HFFc6 (cell line): ENCODE measurements at places on chromosomes 1 and 21.

DNA sequence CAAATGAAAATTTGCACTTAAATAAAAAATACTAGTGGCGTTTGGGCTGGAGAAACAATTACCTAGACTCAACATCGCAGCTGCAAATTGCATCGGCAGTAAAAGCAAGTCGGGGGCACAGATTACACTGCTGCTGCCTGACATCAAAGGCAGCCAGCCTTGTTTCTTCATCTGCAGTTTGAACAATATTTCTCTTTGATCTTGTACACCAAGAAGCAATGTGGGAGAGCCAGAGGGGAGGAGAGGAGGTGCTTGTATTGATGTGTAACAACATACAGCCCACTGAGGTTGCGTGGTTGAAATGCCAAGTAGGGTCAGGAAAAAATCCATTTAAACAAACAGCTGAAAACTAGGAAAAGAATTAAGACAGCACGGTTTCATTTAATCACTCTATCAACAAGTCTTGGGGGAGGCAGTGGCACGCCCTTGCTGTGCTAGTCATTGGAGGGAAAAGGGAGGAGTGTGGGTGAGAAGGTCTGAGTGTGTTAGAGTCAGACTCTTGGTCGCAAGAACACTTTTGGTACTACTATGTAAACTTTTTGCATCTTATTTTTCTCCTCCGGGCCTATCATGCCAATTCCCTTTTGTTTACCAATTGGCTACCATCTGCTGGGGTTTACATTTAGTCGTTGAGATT lies 456.5 kb downstream of the OMA1 start:
- no peak for DNase-seq

- DNase-seq = no peak
These were observed 87.9 kb upstream of the SERTAD4 start for GRCh38 chr1:210144736-210145135.

GRCh38 chr1:152185544-152186391 lies 26.7 kb upstream of the RPTN start:
- peak; percentile 66 for DNase-seq

- DNase-seq = no peak
These were observed 165.7 kb downstream of the RHOU start for GRCh38 chr1:228900886-228901392.

DNA sequence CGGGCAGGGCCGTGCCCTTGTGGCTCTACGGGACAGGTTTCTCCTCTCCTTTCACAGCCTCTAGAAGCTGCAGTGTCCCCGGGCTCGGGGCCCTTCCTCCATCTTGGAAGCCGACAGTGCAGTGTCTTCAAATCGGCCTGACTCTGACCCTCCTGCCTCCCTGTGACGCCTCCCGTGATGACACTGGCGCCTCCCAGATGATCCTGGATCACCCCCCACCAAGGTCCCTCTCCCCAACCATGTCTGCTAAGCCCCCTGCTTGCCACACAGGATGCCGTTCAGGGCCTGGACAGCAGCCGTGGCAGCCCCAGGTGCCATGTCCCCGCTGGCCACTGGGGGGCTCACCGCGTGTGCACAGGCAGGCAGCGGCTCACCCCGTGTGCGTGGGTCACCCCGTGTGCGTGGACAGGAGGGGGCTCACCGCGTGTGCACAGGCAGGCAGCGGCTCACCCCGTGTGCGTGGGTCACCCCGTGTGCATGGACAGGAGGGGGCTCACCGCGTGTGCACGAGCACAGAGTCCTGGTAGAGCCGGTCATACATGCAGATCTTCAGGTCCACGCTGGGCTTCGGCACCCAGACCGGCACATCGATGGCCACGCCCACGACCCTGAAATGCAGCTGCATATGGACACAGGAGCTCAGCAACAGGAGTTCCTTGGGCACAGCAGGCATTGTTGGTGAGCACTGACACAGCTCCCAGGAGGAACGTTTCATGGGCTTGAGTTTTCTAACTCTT lies 24.9 kb upstream of the TMEM52 start:
- no peak for DNase-seq

DNA sequence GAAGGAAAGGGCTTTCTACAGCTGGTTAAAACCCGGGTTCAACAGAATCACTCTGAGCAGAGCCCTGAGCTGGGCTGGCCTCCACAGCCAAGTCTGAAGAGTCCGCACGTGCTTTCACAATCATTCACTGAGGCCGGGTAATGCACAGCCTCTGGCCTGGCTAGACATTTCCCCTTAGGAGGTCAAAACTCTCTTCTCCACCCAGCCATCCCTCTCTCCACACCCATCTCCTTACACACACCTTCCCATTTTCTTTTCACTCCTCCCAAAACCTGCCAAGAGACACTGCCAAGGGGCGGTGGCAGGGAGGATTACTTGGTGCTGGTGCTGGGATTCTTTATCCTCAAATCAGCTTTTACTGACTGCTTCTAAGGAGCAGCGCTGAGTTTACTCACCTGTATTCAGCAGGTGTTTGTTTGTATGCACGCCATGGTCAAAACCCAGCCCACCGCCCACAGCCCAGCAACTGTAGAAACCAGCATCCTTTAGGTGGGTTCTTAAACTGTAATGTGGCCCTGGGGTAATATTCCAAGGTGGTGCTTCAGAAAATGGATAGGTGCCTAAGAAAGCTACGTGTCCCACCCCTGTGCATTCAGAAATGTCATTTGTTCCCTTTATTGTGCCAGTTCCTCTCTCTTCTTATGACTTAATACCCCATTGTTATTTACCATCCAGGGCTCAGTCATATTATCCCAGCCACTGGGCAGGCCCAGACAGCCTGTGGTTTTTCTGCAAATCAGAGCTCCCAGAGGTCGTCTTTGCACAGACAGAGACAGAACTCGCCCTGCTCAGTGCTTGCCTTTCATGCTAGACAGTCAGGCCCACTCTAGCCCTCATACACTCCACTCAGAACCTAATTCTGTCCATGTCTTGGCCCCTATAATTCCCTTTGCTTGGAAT lies 80.2 kb downstream of the ADSS2 start:
- no peak for DNase-seq

DNA sequence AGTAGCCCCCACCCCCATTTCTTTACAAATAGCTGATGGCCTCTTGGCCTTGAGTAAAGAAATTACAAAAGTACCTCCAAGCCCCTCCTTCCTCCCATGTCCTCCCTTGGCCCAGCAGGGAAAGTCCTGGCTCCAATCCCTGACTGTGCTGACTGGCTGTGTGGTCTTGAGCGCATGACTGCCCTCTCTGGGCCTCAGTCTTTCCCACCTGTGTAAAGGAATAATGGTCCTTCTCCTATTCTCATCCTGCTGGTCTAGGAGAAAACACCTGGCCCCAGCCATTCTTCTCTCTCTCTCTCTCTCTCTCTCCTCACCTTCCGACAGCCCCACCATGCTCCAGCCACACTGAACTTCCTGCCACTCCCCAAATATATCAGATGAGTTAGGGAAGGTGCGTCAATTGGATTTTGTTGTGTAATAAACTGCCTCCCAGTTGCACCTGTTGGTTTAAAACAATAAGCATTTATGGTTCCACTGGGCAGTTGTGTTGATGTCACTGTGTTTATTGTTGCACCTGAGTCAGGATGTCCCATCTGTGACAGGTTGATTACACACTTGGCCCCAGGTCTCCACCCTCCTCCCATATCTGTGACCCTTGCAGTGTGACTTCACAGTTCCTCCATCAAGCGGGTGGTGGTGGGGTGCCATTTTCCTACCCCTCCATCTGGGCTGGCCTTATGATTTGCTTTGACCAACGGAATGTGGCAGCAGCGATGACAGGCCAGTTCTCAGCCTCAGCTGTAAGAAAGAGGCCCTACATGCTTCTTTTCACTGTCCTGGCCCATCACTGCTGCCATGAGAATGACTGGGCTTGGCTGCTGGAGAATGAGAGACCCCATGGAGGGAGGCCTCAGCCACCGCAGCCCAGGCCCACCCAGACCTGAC lies 22.3 kb upstream of the LRP8 start:
- DNase-seq = no peak

GRCh38 chr1:238061967-238062613 lies 171.4 kb upstream of the ZP4 start:
- DNase-seq = peak; percentile 48

DNA sequence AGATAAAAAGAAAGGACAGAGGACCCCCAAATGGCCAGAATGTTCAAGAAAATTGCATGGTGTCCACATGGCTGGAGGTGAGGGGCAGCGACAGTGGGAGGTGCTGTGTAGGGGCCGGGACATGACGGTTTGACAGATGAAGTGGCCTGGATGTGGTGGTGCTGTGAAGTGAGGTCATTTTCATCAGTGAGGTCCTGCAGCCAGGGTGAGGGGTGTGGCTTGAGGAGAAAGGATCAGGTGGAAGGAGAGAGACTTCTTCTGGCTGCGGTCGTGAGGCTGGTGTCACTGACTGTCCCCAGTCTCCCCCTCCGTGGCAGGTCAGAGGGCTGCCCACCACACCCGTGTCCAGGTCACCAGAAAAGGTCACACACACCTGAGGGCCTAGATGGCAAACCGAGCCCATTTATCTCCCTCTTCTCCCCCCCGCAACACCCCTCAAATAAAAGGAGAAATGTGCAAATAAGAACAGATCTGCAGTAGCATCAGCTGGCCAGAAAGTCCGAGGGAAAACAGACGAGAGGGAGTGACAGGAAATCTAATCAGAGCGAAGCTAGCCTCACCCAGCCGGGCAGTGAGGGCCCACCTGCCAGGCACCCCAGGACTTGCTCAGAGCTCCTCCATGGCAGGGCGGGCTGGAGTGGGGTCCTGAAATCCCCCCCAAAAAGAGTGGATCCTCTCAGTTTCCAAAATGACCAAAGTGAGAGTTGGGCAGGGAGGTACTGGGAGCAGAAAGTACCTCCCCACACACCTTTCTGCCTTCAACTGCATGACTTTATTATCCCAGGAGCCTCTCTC lies 148.5 kb upstream of the EDN2 start:
- DNase-seq = no peak

GRCh38 chr21:25342816-25343215 lies 264.5 kb downstream of the MRPL39 start:
- DNase-seq = peak; percentile 71

DNA sequence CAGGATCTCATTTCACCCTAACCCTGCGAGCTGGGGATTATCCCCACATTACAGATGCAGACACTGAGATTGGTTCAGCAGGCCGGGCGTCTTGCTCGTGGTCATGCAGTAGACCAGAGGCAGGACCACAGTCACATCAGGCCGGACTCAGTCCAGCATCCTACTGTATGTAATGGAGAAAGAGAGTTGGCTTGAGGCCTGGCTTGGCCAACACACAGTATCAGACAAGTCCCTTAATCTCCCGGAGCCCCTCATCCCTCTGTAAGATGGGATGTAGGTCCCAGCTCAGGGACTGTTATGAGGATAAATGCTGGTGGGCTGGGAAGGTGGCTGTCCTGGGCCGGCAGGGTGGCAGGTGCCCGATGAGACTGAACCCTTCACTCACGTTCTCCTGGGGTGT lies 66.1 kb upstream of the ACTL8 start:
- DNase-seq = no peak

GRCh38 chr1:30315185-30315960 lies 408.0 kb downstream of the MATN1 start:
- DNase-seq = no peak

GRCh38 chr1:159239551-159240220 lies 35.0 kb downstream of the ACKR1 start:
- DNase-seq = no peak

DNA sequence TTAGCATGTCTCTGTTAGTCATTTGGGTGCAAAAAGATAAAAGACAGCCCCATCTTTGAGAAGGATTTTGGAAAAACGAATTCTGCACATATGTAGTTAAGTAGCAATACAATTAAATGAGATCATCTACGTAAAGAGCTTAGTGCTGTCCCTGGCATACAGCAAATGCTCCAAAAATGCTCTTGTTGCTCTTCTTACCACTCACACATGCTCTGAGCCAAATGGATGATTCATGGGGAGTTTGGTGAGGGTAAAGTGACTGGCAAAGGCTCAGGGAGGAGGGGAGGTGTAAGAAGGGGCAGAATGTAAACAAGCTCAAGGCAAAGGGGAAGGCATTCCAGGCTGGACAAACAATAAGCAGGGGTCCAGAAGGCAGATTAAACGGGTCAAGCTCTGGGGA lies 191.9 kb downstream of the AK5 start:
- peak; percentile 86 for DNase-seq

DNA sequence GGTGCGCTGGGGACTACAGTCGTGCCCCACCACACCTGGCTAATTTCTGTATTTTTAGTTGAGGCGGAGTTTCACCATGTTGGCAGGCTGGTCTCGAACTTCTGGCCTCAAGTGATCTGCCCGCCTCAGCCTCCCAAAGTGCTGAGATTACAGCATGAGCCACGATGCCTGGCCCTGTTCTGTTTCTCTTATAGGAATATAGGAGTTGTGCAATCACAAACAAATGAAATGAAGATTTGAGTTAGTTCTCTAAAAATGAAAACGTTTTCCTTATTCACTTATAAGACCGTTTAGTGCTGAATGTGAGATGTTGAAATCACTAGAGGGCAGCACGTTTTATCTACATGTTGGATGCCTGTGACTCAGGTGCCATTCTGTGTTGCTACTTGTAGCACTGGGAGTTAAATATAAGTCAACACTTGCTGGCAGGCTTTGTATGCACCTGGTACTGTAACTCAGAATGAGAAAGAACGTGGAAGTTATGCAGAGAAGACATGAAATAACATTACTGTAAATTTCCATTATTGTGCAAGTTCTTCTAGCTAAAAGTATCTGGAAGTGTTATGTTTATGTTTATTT lies 45.8 kb downstream of the MIGA1 start:
- DNase-seq = peak; percentile 60

DNA sequence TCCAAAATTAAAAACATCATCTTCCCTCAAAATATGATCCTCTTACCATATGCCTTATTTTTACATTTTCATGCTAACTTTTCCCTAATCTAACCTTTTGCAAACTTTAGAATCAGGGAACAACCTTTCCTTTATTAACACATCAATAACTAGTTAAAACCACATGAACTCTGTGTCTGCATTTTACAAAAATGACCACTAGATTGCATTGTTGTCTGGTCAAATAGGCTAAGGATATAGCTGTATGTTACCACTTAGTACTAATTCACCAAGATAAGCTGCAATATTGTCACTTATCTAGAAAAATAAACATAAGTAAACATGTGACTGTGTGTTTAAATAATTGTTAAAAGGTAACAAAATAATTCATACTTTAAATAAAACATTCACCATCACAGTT lies 82.3 kb downstream of the DENND1B start:
- peak; percentile 46 for DNase-seq

- DNase-seq = no peak
These were observed 94.0 kb downstream of the SLC35F3 start for GRCh38 chr1:233998456-233998855.

- DNase-seq = no peak
These were observed 20.1 kb upstream of the CCDC17 start for GRCh38 chr1:45643978-45644377.
